ENCODE measurements at places on chromosomes 4 and X.
A peak's percentile ranks its signal among the peaks of the same experiment; 100 is the strongest.

DNA sequence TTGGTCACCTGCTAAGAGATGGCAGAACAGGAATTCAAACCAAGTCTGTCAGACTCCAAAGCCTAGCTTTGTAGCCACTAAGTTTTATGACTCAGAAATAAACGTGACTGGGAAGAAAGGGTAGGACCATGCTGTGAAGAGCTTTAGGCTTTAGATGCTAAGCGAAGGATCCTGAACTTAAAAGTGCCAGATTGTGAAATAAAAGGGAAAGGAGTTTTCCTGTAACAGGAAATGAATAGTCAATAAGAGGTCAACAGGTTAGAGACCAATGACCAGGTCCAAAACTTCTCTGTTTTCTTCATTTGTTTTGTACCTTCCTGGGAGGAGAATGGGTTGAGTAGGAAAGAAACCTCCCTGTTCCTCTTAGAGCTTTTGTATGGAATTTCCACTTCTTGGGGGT lies 98.8 kb upstream of the EOLA2 start:
- no peak for DNase-seq

GRCh38 chr4:185127021-185127925 lies 15.8 kb upstream of the SLC25A4 start:
- DNase-seq, result peak; percentile 90

DNA sequence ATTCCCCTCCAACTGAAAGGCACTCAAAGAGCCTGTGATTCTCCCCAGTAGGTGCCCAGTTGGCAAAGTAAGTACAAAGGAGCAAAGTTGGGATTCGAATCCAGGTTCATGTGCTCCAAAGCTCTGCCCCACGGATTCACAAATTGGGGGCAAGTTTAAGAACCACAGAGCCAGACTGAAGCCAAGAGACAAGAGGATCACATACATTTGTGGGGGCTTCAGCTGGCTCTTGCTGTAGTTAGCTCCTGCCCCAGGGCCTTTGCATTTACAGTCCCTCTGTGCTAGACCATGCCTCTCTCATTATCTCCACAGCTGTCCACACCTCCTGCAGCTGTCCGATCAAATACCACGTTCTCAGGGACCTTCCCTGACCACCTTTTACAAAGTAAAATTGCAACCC lies 18.8 kb downstream of the PNMA6F start:
- DNase-seq, result no peak

DNA sequence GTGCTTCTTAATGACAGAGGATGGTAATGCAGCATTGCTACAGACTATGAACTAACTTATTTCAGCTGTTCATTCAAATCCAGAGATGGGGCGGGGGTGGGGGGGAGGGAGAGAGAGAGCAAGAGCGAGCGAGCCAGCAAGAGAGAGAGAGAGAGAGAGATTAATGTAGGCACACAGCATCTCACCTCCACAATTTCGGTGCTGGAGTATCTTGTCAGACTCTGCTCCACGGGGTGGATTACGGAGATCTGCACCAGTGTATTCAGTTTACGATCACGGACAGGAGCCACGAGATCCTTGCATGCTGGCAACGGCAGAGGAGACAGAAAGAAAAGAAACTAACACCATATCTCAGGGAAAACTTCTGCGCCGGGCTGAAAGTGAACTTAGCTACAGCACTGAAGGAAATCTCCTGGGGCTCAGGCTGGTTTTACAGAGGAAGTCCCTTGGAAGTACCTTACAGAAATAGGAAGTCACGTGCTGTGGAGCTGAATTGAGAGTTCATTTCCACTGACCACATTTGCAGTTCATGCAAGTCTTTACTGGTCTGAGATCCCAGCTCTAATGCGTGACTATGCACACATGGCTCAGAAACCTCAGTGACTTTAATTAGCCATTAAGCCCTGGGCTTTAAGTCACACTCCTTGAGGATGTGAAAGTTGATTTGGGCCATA lies 440.9 kb downstream of the INPP4B start:
- DNase-seq, result no peak

GRCh38 chr4:19379191-19379708 lies 872.5 kb upstream of the SLIT2 start:
- DNase-seq, result no peak

GRCh38 chrX:81120258-81120935 lies 81.3 kb downstream of the HMGN5 start:
- DNase-seq, result no peak

GRCh38 chr4:3122081-3122563 lies 47.6 kb downstream of the HTT start:
- DNase-seq, result no peak

GRCh38 chr4:16659694-16660093 lies 238.8 kb downstream of the LDB2 start:
- DNase-seq, result no peak

DNA sequence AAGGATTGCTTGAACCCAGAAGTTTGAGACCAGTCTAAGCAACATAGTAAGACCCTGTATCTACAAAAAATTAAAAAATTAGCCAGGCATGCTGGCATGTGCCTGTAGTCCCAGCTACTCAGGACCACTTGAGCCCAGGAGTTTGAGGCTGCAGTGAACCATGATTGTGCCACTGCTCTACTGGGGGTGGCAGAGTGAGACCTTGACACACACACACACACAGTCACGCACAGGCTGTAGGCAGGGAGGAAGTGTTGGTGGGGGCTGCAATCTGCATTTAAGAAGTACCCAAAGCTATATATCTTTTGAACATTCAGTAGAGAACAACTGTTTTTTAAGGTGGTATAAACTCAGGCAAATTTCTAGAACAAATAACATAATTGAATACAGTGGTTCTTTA lies 7.2 kb downstream of the SCRG1 start:
- no peak for DNase-seq

DNA sequence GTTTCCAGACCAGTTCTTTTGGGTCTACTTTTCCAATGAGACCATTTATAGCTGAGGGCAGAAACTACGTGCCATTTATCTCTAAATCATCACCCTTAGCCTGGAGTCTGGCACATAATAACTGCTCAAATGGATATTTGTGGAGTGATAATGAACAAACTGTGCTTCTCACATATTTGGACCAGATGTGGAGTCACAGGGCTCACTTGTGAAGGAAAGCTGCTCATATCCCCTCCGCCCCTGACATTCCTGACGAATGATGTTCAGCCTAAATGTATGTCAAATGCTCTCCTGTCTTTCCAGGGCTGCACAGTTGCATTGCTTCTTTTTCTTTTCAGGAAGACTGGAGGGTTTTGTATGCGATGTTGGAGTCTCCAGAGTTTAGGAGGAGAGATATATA lies 110.1 kb downstream of the GBA3 start:
- DNase-seq, result no peak

DNA sequence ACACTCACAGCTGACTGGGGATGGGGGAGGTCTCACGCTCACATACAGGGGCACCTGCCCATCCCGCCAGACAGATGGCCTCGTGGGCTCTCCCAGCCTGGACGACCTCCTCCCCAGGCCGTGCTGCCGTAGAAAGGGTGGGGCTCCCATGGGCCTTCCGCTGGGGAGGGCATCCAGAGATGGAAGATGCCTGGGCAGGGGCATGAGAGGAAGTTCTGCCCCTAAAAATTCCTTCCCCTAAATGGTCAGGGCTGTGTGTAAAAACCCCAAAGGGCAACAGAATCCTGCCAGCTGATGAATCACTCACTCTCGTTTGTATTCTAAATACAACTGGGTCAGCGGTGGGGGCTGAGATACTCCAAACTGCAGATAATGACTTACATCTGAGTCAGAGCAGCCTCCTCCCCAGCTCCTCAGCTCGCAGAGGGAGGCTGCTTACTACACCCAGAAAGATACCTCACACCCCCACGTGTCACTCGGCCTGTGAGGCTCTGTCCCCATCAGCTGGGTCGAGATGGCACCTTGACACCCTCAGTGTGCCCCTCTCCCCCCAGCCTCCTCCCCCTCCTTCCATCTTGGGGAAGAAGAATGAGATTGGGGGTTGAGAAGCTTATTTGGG lies 10.1 kb downstream of the WDR1 start:
- DNase-seq, result peak; percentile 63

DNA sequence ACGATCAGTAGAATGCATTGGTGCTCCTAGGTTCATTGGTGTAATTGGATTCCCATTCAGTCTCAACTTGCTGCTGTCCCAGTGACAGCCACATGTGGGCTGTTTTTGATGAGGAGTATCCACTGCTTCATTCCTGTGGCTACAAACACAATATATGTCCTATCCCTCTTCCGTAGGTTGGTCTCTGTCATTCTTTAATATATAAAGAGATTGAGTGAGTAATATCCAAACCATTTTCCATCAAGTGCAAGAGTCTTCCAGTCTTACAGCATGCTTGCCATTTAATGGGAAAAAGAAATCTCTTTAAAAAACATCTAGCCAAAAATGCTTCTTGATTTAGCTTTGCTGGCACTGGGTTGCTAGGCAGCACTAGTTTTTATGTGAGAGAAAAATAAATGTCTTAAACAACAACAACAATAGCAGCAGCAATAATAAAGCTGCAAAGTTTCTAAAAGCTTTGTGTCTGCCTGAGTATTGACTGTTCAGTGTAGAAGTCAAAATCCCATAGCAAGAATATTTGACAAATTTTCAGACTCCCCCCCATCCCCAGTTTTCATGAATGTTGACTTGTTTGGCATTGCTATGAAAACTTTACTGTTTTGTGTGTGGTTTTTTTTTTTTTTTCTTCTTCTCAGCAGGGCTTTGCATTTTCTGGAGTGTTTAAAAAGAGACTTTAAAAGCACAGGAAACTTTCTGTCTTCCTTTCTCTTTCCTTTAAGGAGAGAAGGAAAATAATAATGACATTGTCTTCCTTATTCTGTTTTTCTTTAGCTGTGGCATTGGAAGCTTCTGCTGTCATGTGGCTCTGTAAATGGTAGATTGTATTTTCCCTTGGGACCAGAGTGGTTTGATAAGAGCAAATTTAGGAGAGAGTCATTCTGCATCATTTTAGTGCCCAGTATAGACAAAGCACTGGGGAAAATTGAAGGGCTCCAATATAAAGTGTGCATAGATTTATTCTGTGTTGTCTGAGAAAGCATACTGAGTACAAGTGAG lies 244.3 kb downstream of the ARHGAP10 start:
- no peak for DNase-seq
